SJCRH30 (cell line): ENCODE measurements at places on chromosomes 1 and 21. TPM values are rescaled to one million over a fixed set of nuclear protein-coding genes. Genes with fewer than 3 reads are reported as not detected.

GRCh38 chr1:225695578-225696337 lies 42.8 kb upstream of the ENAH start:
- DNase-seq: peak; percentile 83

GRCh38 chr21:37375866-37376574 lies 9.4 kb downstream of the DYRK1A start:
- DNase-seq: no peak

- DNase-seq: no peak
Measured at GRCh38 chr1:185912504-185912903, 178.3 kb downstream of the HMCN1 start.

DNA sequence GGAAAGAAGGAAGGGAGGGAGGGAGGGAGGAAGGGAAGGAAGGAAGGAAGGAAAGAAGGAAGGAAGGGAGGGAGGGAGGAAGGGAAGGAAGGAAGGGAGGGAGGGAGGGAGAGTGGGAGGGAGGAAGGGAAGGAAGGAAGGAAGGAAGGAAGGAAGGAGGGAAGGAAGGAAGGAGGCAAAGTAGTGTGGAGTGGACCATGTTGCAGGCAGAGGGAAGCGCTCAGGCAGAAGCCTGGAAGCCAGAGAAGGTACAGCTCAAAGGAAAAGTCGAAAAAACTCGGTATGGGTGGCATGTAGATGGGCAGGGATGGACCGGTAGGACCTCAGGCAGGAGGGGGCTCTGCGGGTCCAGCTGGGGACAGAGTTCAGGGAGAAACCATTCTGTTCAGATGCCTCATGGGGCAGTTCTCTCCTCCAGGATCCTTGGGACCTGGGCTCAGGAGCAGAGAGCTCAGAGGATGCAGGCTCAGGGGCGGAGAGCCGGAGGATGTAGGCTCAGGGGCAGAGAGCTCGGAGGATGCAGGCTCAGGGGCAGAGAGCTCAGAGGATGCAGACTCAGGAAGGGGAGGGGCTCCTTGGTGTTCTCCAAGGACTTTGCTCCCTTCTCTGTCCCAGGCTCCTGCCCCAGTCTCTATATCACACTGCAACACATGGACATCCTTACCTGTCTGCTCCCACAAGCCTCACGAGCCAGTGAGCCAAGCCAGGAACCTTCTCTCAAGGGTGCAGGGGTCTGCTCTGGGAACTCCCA lies 13.6 kb upstream of the PADI3 start:
- DNase-seq: no peak

GRCh38 chr1:209895709-209896108 lies 42.3 kb upstream of the SYT14 start:
- DNase-seq: peak; percentile 0

DNA sequence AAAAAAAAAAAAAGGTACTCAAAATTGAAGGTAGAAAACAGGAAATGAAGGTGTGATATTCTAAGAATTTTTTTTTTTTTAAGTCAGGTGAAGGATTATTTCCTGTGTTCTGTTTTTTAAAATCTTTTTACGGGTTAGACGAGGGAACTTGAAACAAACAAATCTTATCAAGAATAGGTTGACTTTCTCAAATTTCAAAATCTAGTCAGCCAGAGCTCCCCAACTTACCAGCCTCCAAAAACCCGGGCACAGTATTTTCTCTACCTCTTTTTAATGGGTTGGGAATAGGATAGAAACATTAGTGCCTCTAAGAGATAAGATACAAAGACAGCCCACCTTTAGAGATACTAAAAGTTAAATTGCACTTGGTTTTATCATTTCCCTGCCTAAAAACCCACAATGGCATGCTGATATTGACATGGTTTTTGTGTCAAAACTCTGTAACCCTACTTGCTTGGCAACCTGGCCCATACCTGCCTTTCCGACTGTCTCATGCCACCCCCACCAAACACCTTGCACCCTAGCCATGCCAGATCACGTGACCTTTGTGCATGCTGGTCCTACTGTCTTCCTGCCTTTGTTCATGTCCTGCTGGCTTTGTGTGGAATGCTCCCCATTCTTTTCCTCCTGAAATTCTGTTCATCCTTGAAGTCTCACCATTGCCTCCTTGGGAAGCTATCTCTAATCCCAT lies 4.2 kb downstream of the RCAN3 start:
- DNase-seq: no peak

Gene ESPN
- 0.30 and 0.55 TPM in 2 replicates for total RNA-seq

GRCh38 chr1:199549421-199549820 lies 478.1 kb upstream of the NR5A2 start:
- no peak for DNase-seq

DNA sequence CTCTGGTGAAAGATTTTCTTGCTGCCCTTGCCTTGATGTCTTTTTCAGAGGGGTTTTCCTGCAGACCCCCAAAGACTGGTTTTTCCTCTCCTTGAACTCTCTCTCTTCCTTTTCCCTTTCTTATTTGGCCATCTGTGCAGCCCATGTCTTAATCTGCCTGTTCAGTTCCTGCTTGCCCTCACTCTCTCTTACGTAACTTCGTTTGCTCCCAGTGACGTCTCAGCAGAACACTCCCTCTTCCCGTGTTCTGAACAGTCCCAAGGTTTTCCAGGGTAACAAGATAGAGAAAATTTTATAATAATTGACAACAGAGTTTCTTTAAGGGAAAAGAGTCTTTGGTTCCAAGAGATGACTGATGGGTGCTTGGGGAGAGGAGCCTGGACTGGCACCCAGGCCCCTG lies 109.1 kb upstream of the LMO4 start:
- DNase-seq: no peak

Gene KRTAP12-4
- not detected in 2 replicates for total RNA-seq

GRCh38 chr1:154896771-154897286 lies 26.7 kb upstream of the KCNN3 start:
- DNase-seq: no peak

Gene HPCAL4
- total RNA-seq: 0.42 and 0.53 TPM in 2 replicates
